Activated CD4-positive, CD25-positive, alpha-beta regulatory T cell (primary cell): ENCODE measurements at places on chromosomes 1 and 21.

DNA sequence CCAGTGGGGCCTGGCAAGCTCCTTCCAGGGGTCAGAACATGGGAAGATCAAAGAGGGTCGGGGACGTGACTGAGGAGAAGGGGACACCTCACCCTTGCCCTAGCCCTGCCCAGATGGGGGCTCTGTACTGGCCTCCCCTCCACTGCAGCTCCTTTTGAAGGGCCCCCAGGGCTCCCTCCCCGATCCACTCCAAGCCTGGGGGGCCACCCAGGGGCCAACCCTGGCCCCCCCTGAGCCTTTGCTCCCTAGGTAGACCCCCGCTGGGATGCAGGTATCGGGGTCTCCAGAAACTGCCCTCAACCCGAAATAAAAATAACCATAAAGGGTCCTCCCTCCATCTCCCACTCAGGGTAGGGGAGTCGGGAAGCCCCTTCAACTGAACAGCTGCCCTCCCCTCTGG lies 37.4 kb upstream of the FAM131C start:
- DNase-seq = no peak

DNA sequence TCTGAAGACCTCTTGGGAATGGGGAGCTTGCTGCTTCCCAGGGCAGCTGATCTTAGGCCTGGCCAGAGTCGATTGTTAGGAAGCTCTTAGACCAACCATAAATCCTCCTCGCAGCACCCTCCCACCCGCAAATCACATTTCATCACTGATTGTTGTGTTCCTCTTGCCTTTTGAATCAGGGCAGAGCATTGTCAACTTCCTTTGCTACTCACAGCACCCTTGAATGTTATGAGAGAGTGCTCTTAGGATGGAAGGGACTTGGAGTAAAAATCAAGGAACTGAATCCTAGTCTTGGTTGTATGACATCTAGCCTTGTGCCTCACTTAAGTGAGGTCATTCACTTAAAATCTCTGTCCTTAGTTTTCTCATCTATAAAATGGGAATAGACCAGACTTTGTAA lies 3.0 kb downstream of the VASH2 start:
- DNase-seq = no peak

- DNase-seq = no peak
Measured at GRCh38 chr1:87979079-87979478, 650.4 kb downstream of the LMO4 start.

GRCh38 chr1:17750333-17750732 lies 4.8 kb upstream of the ACTL8 start:
- DNase-seq = no peak

DNA sequence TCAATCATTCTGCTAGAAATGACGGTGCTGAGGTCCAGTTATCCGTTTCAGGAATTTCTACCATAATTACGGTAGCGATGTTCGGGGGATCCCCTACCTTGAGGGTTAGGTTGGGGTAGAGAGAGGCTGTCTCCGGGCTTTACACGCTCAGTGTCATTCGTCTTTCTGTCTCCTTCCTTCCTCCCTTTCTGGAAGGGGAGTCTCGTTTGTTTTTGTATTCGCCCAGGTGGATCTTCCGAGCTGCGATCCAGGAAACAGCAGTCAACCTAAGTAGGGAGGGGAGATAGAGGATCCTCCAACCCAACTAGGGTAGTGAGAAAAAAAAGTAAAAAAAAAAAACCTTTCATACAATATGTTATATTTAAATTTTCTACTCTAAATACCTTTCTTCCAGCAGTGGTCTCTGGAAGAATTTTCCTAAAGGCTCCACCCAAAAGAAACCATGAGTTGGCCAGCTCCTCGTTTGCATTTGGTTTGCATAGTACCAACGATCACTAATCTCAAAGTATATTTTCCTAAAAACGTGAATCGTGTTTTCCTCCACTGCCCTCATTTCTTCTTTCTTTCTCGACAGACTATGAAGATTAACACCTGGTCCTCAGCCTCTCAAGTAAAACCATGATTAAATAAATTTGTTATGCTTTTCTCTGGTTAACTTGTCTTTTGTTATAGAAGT lies 611 bp upstream of the PIK3C2B start:
- no peak for DNase-seq

- no peak for DNase-seq
Measured at GRCh38 chr1:6569033-6569432, 10.8 kb upstream of the ZBTB48 start.

GRCh38 chr1:145999321-146000024 lies 3.1 kb upstream of the TXNIP start:
- no peak for DNase-seq

GRCh38 chr1:228093050-228093906 lies 9.8 kb downstream of the C1orf35 start:
- no peak for DNase-seq

- no peak for DNase-seq
Measured at GRCh38 chr1:19484798-19485361, 459 bp downstream of the CAPZB start.

- peak; percentile 3 for DNase-seq
Measured at GRCh38 chr21:33127154-33127867, 57.4 kb downstream of the OLIG1 start.

DNA sequence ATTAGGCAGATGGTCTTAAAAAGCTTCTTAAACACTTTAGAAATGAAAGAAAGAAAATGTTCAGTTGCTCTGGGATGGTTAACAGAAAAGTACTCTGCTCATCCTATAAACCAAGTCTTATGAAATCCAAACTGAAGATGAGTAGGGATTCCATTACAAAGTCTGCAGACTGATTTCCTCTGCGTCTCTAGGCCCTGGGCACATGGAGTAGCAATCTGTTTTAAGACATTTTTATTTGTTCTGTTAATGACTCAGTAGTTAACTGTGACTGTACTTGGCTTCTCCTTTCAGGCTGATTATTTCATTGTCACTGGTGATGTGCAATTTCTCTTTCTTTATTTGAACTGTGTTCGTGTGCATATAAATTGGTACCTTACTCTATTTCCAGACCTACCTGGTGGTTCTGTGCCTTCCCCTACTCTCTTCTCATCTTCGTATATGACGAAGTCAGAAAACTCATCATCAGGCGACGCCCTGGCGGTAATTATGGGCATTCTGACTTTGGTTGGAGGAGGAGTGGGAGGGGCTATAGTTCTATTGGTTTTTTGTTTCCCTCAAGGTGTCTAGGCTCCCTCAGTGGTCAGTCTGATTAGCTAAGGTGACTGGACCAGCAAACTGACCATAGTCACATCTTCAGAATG lies 30.6 kb downstream of the ATP1A1 start:
- no peak for DNase-seq

DNA sequence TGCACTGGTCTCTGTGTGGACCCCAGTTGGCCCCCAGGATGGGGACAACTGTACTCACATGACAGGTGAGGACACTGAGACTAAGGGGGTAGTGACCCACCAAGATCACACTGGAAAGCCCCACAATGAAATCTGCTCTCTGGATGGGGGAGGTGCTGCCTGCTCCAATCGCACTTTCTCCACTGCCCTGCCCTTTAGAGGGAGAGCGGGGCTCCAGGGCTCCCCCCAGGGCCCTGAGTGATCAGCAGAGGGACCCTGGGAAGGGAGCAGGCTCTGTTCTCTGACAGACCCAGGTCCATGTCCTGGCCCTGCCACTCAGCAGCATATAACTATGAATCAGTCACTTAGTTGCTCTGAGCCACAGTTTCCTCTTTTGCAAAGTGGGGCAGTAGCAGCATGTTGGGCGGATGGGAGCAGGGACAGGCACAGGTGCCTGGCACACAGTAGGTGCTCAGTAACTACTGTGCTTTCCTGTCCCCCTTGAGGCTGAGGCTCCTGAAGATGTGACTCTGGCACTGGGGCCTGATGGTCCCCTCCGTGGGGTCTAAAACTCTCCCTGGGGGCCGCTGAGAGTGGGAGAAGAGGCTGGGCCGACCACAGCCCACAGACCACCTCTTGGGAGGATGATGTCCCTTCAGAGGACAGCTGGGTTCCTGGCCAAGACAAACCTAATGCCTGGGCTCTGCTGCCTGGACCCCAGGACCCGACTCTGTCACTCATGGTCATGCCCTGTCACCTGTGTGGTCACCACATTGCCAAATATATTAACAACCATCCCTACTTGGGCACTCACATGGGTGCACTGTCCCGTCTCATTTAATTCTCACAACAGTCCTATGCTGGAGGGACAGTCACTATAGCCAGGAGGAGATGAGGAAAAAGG lies 222.7 kb downstream of the PTPRU start:
- DNase-seq = no peak

GRCh38 chr1:22275626-22276395 lies 132.9 kb upstream of the WNT4 start:
- DNase-seq = no peak

DNA sequence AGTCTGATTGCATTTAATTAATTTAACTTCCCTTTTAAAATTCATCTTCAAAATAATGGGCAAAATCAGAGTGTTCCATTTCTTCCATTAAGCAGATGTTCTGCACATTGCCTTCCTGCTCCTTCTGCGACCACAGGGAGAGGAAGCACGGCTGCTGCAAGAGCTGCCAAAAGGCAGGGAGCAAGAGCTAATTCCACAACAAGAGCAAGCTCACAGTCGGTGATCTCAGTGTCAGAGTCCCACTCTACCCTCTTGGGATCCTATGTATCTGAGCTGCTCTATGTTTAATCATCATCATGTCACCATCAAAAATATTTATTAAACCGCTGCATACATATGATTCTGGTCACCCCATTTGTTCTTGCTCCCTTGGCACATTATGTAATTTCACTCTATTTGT lies 255.3 kb upstream of the CAMK1G start:
- no peak for DNase-seq

DNA sequence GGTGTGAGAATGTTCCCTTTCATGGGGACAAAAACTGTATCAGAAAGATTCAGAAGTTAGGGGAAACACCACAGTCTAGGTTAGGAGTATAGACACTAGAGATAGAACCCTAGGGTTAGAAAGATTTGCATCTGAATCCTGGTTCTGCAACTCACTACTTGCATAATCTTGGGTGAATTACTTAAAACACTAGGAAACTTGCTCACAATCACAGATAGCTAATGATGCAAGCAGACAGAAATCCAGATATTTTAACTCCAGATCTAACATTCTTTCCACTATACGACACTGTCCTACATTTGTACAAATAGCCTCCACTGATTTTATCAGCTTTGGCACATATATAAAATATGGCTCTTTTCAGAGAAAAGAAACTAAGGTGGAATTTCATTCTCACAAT lies 30.8 kb upstream of the GLIS1 start:
- no peak for DNase-seq

- DNase-seq = no peak
Measured at GRCh38 chr1:212648431-212648830, 39.9 kb downstream of the ATF3 start.

DNA sequence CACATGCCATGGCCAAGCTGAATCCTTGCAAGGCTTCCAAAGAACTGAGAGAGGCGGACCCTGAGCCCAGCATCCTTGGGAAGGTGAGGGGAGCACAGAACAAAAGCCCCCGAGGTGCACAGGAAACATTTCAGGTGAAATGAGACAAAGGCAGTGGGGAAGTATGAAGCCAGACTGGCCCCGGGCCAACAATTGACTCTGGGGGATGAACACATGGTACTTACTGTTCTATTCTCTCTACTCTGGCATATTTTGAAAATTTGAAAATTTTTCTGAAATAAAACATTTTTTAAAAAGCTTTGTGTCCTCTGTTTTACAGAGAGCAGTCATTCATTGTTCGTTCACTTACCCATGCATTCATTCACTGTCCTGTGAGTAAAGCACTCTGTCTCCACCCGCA lies 77.7 kb downstream of the GRIK3 start:
- DNase-seq = no peak

DNA sequence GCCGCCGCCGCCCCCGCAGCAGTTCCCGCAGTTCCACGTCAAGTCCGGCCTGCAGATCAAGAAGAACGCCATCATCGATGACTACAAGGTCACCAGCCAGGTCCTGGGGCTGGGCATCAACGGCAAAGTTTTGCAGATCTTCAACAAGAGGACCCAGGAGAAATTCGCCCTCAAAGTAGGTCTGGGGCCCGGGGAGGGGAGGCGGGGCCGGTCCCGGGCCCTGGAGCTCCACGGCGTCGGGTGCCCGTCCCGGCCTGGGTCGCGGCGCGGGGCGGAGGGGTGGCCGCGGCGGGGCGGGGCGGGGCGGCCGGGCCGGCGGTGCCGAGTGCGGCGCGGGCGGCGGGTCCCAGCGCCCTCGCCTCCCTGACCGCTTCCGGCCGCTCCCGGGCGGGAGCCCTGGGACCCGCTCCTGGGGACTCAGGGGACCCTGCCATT lies 646 bp downstream of the MAPKAPK2 start:
- no peak for DNase-seq

- DNase-seq = no peak
Measured at GRCh38 chr1:156805766-156806511, 10.7 kb downstream of the SH2D2A start.

- DNase-seq = no peak
Measured at GRCh38 chr1:168235937-168236336, 10.1 kb downstream of the SFT2D2 start.

DNA sequence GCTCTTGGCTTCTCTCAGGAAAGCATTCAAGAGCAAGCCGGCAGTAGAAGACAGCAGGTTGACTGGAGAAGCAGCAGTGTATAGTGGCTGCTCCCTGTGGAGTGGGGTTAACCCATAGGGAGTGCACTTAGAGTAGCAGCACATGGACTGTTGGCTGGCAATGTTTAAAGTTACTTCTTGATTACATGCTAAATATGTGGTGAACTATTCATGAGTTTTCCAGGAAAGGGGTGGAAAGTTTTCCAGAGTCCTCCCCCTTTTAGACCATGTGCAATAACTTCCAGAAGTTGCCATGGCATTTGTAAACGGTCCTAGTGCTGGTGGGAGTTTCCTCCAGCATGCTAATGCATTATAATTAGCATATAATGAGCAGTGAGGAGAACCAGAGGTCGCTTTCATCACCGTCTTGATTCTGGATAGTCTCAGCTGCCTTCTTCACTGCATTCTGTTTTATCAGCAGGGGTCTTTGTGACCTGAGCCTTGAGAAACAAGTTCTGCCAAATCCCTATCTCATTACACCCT lies 131.8 kb downstream of the CCDC185 start:
- no peak for DNase-seq

GRCh38 chr21:39134288-39134810 lies 48.9 kb downstream of the PSMG1 start:
- DNase-seq = no peak

DNA sequence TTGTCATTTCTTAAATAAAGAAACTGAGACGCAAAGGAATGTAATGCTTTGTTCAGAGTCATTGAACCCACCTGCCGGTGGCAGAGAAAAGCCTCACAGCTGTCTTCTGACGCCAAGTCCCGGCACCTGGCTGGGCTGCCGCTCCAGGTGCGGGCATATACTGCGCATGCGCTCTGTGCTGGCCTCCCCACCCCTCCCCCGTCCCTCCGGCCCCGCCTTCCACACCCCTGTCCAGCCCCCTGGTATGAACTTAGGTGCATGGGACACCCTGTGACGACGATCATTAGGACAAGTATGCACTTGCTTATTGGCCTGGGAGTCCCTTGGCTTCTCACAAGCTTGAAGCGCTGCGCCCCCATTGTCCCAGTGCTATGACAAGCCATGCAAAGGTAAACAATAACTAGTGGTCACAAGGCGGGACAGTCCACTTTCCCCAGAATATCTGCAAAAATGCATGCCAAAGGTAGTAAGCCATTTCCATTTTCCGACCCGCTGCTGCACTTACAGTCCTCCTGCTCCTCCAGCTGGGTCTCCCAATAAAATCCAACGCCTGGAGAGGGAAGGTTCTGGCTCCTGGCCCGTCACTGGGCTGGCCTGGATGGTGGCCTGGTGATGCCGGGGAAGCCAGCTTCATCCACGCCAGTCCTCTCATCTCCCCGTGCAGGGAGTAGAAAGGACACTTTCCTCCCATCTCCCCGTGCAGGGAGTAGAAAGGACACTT lies 100.4 kb downstream of the PSMG1 start:
- no peak for DNase-seq

GRCh38 chr1:219020386-219020785 lies 153.3 kb upstream of the LYPLAL1 start:
- no peak for DNase-seq
